SK-N-MC (cell line): ENCODE measurements at places on chromosomes 16 and 17.

DNA sequence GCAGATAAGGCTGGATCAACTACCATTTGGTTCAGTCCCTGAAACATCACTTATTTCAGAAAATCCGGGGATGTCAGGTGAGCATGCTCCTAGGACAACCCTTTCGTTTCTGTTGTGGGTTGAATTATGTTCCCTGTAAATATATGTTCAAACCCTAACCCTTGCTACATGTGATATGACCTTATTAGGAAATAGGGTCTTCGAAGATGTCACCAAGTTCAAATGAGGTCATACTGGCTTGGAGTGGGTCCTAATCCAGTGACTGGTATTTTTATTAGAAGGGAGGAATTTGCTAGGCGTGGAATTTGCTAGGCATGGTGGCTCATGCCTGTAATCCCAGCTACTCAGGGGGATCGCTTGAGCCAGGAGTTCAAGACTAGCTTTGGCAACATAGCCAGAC, 21.3 kb downstream of the SNX20 start:
- no peak for DNase-seq

DNA sequence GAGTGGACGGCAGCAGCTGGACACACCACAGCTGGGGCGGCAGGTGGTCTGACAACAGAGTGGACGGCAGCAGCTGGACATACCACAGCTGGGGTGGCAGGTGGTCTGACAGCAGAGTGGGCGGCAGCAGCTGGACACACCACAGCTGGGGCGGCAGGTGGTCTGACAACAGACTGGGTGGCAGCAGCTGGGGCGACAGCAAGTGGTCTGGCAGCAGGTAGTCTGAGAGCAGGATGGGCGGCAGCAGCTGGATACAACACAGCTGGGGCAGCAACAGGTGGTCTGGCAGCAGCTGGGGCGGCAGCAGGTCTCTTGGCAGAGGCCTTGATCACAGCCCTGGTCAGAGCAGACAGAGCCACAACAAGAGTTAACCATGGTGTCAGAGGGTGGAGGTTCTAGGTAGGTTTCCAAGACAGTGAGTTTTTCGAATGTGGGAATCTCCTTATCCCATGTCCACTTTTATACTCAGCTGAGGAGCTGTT, at the start of gene KRTAP4-1:
KRTAP4-1 (minus strand) TSS at position 432 of the 482 bp plus-strand sequence; CDS start at position 375, 57 bp downstream.
- no peak for DNase-seq

GRCh38 chr16:87424266-87424665, 32.1 kb downstream of the MAP1LC3B start:
- no peak for DNase-seq

GRCh38 chr16:2090777-2091546, 43.2 kb downstream of the TSC2 start:
- DNase-seq: no peak

DNA sequence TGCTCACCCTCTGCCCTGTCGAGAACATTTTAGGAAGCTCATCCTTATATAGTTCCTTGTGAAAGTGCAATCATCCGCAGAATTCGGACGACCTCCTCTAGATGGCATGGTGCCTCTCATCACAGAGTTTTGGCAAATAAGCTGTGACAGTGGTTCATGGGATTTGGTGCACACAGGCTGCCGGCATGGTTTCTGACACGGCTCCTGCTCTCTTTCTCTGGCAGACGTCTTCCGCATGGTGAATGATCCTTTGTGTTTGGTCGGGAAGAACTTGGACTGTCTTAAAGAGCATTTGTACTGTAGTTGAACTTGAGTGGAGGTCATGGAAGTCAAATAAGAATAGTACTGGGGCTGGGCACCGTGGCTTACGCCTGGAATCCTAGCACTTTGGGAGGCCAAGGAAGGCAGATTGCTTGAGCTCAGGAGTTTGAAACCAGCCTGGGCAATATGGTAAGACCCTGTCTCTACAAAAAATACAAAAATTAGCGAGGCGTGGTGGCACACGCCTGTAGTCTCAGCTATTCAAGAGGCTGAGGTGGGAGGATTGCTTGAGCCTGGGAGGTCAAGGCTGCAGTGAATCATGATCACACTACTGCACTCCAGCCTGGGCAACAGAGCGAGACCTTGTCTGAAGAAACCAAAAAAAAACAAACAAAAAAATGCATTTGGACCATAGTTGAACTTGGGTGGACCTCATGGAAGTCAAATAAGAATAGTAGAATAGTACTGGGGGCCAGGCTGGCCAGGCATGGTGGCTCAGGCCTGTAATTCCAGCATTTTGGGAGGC, 34.7 kb upstream of the NAT9 start:
- DNase-seq: no peak

GRCh38 chr16:27366687-27367460, 35.1 kb upstream of the IL21R start:
- DNase-seq: no peak

- DNase-seq: no peak
These were observed 139.0 kb upstream of the TNRC6C start for GRCh38 chr17:77819497-77819896.

- no peak for DNase-seq
These were observed 58.2 kb downstream of the RAP1GAP2 start for GRCh38 chr17:2854143-2855055.

DNA sequence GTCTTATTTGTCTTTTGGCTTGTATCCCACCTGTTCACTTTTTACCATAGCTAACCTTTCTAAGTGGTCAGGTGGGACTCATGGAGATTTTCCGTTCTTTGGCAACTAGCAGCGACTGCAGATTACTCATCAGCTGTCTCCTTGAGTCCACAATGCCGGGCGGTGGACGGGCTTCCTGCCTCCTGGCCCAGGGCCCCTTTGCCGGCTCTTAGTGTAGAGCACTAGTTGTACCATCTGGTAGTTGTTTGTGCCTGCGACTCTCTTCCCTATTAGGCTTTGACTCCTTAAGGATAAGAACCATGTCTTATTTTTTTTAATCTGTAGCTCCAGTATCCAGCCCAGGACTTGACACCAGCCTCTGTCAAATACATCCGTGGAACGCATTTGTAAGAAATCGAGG, 399.9 kb downstream of the WWOX start:
- DNase-seq: no peak

DNA sequence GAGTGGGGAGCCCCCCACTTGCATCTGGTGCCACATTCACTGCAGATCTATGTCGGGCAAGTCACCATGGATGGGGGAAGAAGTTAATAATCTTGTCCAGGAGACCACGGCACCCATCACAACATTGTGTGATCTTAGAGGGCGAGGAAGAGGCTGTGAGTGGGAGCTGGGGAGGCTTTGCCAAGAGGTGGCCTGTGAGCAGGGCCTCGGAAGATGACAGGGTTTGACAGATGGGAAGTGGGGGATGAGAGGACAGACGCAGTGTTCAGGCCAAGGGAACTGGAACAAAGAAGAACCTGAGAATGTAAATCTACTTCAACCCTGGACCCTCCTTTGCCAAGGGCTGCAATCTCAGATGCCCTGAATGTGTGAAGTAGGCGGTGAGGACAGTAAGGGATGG, 12.4 kb downstream of the ACE start:
- no peak for DNase-seq

GRCh38 chr17:1043601-1044251, 46.8 kb downstream of the TIMM22 start:
- no peak for DNase-seq

GRCh38 chr17:48577330-48577945, 712 bp downstream of the HOXB4 start:
- no peak for DNase-seq

DNA sequence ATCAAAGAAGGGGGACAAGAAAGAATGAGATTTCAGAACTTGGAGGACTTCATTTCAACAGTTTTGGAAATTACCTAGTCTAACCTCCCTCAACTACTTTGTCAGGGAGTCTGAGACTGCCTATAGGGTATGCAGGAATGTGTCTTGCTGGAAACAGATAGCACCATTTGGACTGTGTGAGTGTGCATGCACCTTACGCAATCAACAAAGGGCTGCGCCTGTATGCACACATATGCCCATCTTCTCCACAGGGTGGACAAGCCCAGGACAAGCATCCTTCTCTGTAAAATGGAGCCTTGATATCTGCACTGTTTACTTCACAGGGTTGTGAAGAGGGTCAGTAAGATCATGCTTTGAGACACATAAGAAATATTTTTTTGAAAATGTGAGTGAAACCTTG, 305.7 kb upstream of the ASIC2 start:
- DNase-seq: no peak

GRCh38 chr17:77867308-77867781, 91.2 kb upstream of the TNRC6C start:
- no peak for DNase-seq

DNA sequence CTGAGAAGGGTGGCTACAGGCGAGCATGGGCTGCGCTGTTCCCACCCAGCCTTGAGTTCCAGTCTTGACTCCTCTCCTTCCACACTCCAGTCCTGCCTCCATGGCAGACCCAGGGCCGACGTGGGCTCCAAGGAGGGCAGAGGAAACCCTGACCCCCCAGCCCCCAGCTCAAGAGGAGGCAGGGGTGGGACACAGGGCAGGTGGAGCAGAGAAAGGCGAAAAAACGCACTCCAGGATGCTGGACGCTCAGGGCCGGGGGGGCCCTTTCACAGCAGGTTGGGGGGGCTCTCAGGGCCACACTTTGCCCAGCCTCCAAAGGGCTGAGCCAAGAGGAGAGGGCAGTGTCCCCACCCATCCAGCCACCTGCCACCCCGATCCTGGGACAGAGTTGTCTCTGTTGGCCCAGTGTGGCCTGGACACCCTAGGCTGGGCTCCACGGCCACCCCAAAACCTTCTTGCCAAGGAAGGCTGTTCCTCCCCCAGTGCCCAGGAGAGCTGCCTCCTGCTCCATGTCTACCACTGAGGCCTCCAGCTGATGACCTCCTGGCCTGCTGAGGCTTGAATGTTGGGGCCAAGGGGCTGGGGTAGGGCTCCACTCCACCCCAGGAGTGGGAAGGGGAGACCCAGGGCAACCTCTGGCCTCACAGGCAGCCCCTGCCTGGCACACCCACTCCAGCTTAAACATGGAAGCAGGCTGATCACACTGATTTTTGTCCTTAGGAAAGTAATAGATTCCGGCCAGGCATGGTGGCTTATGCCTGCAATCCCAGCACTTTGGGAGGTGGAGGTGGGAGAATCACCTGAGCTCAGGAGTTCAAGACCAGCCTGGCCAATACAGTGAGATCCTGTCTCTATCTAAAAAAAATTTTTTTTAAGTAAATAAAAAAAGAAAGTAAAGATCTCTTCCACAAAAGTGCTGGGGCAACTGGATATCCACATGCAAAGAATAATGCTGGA, 7.4 kb upstream of the CCDC57 start:
- no peak for DNase-seq

DNA sequence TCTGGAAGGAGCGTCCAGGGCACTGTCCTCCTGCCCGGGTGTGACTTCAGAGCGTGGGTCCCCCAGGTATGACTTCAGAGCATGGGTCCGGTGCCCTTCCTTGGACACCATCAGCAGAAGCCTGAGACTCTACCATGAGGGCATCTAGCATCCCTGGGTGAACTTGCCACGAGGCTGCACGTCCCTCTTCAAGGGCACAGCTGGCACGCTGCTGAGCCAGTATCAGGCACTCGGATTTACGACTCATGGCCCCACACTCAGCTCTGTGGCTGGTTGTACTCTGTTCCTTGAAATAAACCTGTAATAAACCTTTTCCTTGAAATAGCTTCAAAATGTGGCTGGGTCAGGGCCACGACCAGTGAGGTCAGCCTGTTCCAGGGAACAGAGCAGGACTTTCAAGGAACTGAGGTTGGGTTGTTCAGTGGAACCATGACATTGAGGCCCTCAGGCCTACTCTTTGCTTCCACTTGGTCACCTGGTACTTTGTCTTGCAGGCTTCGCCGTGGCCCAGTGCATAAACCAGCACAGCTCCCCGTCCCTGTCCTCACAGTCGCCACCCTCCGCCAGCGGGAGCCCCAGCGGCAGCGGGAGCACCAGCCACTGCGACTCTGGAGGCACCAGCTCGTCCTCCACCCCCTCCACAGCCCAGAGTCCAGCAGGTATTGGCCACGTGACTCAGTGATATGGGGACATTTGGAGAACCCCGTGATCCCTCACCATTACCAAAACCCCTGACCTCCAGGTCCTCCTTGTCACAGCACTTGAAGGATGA, 89.9 kb downstream of the SOCS1 start:
- no peak for DNase-seq

GRCh38 chr16:80389338-80389737, 151.5 kb upstream of the DYNLRB2 start:
- no peak for DNase-seq

DNA sequence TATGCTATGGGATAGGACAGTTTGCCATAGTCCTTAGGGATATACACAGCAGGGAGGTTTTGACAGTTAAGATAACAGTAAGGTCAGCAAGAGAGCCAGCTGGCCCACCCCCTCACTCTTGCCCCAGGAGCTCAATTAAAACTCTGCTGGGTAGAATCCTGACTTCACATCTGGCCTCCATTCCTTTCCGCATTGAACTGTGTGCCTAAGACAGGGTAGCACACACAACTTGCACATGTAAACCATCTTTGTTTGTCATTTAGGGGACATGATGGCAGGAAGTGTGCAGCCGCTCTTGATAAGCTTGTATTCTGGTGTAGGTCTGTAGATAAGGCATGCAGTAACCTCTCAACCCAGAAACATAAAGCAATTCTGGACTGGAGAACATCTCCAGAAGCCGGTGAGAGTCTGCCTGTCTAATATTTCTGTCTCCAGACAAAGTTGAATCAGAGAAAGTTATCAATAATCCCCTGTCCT, 5.2 kb downstream of the MINK1 start:
- DNase-seq: no peak

DNA sequence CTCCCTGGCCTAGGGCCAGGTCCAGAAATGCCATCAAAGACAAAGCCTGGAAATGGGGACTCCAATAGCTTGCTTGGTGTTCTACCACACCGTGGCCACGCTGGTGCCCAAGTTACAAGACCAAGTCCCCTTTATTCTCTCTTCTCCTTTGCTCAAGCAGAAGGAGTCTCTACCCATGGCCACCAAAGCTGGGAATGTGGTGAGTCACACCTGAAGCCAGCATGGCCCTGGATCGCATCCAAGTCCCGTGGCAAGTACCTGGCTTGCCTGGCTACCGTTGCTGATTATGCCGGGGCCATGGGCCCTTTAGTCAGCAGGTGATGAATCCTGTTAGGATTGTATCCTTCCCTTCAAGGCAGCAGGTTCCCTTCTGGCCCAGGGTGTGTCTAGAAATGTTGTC, 260.0 kb downstream of the HAPSTR1 start:
- DNase-seq: no peak

- peak; percentile 3 for DNase-seq
These were observed 63.9 kb downstream of the NXN start for GRCh38 chr17:915538-916201.

DNA sequence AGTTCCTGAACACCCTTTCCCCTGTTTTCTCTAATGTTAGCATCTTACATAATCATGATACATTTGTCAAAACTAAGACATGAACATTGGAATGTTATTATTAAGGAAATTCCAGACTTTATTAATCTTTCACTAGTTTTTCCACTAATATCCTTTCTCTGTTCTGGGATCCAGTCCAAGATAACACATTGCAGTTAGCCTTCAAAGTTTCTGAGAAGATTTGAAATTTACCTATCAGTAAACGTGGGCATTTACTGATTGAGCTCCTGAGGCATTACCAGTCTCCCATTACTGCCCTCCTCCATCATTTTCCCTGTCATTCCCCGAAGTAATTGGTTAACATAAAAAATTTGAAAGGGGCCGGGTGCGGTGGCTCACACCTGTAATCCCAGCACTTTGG, 5.7 kb upstream of the CD300LG start:
- no peak for DNase-seq

- DNase-seq: no peak
These were observed 39.3 kb upstream of the AKTIP start for GRCh38 chr16:53542283-53542682.

- no peak for DNase-seq
These were observed 214.9 kb upstream of the MON1B start for GRCh38 chr16:76976101-76976500.

GRCh38 chr16:15775663-15776304, 81.0 kb downstream of the MYH11 start:
- no peak for DNase-seq
